ENCODE measurements at places on chromosomes 1 and 21.
A peak's percentile ranks its signal among the peaks of the same experiment; 100 is the strongest.

DNA sequence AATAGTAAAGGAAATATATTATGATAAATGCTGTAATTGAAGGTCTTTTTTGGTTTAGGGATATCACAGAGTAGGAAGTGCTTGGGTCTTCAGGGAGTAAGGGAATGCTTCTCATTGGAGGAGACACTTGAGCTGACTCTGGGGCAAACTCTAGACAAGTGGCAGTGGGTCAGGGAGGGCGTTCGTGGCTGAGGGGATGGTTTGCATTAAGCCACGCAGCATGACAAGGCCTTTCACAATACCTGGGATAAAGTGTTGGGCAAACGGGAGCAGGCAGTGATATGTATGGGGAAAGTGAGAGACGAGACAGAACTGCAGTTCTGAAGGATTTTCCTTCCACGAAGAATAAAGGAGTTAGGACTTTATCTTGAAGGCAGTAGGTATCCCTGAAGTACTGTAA lies 109.0 kb downstream of the PATJ start:
- no peak for DNase-seq

GRCh38 chr1:173478094-173478674 lies 1.0 kb downstream of the PRDX6 start:
- DNase-seq = no peak

DNA sequence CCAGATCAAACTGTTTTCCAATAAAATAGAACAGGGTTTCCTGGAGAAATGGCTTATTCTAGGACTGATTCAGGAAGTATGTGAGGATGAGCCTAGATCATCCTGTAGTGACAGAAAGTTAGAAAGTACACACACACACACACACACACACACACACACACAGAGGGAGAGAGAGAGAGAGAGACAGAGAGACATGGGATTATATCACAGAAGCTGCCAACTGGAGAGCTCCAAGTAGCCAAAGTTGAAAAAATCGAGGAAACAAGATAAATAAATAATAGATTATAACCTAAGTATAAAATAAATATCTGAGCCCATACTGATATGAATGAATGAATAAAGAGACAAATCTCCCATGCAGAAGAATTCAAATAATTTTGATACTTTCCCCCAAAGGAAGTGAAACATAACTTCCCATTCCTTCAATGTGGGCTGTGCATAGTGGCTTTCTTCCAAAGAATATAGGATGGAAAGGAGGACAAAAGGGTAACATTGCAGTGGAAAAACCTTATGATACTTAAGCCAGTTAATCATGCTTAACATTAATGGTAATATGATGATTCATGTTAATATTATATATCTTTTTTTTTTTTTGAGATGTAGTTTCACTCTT lies 171.6 kb downstream of the NTPCR start:
- DNase-seq = no peak

GRCh38 chr1:5637171-5637570 lies 355.1 kb downstream of the NPHP4 start:
- no peak for DNase-seq

- DNase-seq = no peak
Measured at GRCh38 chr1:94709891-94710581, 110.1 kb upstream of the SLC44A3 start.

DNA sequence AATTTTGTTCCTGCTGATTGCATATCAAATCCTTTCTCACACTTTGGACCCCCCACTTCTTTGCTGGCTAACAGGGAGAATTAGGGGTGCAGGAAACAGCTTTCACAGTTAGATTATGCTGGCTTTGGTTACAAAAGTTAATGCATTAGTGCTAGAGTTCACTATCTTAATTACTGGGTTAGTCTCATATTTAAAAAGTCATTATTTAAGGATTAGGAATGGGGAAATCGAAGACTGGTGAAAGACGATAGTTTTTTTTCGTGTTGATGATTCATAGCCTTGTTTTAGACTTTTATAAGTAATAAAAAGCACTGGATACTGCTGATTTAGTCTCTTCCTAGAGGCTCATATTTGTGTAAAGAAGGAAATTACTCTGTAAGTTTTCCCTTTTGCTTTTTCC lies 11.6 kb downstream of the ST6GALNAC3 start:
- DNase-seq = no peak

- no peak for DNase-seq
Measured at GRCh38 chr1:229781453-229781852, 155.4 kb downstream of the URB2 start.

DNA sequence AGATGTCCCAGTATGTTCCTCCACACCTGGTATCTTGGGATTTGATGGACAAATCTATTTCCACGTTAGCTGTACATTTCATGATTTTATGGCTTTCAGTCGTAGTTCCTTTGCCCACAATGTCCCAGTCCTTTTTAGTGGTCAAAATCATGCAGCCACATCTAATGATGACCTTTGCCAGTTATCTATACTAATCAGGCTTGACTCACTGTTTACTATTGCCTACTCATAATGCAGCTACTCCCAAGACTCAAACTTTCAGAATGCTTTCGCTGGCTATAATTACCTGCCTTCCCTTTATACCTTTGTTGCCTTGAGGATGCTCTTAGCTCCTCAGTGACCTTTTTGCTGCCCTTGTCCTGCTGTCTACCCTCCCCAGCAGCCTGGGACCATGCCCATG lies 6.4 kb downstream of the NOS1AP start:
- DNase-seq = no peak

- no peak for DNase-seq
Measured at GRCh38 chr21:43929217-43929971, 64.4 kb downstream of the AGPAT3 start.

DNA sequence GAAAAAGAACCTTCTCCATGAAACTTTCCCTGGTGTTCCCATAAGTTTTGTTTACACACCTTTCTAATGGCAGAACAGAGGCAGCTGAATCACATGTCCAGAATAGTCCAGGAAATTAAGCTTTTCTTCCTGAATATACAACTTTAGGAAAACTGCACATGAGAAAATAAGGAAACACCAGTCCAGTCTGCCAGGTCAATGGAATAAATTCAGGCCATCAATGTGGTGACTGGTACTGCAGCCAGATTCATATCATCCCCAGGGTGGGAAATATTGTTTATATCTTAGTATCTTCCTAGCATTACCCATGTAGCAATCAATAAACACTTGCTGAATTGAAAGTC lies 6.7 kb upstream of the FBXO28 start:
- DNase-seq = no peak

DNA sequence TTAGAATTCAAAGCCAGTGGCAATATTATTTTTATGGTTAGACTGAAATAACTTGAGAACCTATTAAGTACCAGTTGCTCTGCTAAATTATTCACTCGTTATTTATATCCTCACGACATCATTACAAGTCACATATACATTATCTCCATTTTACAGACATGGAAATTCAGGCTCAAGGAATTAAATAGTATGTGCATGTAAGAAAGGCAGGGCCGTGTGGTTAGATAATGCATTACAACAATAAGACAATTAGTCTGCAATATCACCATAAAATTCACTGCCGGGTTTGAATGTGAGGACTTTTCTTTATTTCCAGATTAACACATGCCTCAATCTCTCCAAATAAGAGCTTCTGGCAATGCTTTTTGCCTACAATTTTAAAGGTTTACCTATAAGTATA lies 523.4 kb downstream of the PTBP2 start:
- DNase-seq = no peak

DNA sequence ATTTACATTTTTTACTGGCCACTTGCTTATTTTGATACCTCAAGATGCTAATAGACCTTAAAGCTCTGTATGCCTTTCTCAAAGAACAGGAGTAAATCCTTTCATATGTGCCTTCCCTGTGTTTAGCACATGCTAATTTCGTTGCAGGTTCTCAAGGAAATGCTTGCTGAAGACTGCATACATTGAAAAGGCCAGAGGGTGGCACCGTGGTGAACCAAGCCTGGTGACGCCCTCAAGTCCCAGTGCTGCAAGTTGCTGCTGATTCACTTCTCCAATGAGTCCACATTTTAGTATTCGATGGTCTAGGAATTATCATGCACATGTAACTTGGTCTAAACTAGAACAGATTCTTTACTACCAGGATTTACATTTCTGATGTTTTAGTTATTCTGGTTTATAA lies 94.1 kb downstream of the CLDN17 start:
- DNase-seq = no peak

DNA sequence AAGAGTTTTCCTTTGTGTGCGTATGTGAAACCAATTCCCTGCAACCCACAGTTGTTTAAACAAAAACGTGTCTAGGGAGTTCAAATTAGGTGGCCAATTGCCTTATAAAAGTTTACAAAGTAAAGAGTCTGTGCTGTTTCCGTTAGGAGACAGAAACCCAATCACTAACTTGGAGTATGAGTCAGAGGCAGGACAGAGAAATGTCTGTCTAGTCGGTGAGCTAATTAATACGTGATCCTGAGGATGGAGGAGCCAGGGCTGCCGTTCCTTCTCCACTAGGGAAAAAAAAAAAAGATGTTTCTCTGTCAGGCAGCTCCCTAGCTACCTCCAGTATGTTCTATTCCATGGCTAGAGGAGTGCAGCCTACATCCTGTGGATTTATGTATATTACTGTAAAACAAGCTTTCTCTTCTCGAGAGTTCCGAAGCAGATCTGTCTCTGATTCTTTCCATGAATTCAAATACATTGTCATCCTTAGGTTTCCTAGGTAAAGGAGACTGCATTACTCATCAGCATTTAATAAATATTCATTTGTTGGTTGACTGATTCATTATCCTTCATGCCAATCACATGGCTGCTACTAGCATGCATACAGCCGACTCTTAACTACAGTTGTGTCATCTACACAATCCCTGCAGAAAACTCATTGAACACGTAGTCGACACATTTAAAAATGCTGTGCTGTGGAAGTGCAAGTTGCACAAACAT lies 430.6 kb downstream of the KIF26B start:
- no peak for DNase-seq

GRCh38 chr21:26140164-26140579 lies 30.4 kb downstream of the APP start:
- DNase-seq = no peak

GRCh38 chr1:216111842-216112241 lies 311.4 kb downstream of the USH2A start:
- DNase-seq = no peak

DNA sequence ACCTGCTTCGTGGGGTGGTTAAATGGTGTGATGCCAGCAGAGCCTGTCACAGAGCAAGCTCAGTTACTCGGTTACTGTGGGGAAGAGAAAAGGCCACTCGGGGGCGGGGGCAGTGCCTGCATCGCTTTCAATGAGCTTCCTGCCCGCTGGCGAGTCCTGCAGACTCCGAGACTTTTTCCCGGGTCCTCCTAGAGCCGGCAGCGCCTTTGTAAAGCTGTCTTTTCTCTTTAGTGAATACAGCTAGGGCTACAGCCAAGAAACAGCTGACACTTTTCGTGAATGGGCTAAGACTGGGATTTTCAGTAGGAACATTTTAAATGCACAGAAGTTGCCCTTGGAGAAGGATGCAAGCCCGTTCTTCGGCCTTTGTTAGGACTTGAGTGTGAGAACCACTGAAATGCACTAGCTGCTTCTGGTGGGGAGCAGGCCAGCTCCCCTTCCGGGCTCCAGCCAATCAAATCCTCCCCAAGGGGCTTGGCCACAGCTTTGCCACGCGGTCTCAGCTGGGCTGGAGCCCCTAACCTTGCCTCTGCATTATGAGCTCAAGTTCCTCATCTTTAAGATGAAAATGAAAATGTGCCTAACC lies 23.4 kb upstream of the EFHD2 start:
- no peak for DNase-seq

- DNase-seq = no peak
Measured at GRCh38 chr1:236289492-236290131, 7.9 kb upstream of the ERO1B start.

- peak; percentile 15 for DNase-seq
Measured at GRCh38 chr1:157490467-157491165, 61.7 kb downstream of the FCRL5 start.

- DNase-seq = no peak
Measured at GRCh38 chr1:114715952-114716303, 643 bp downstream of the NRAS start.

- DNase-seq = no peak
Measured at GRCh38 chr1:91750398-91750996, 135.5 kb downstream of the TGFBR3 start.

- no peak for DNase-seq
Measured at GRCh38 chr1:48793863-48794262, 17.2 kb upstream of the BEND5 start.

GRCh38 chr1:205983925-205984725 lies 19.1 kb downstream of the RAB7B start:
- DNase-seq = no peak

DNA sequence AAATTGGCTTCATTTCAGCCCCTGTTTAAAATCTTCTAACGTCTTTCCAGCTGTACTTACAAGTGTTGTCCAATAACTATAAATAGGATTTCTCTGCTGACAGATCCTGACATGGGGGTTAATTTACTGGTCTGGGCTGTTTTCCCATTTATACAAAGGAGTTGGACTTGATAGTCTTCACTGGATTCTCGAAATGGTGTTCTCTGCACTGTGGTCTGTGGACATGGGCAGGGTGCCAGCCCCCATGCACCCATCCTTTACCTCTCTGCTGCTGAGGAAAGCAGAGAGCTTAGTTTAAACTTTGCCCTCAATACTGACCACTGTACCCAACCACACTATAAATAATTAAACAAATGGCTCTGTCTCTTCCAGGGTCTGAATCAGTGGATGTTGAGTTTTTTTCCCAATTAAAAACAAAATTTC lies 5.2 kb downstream of the DIO1 start:
- DNase-seq = no peak

DNA sequence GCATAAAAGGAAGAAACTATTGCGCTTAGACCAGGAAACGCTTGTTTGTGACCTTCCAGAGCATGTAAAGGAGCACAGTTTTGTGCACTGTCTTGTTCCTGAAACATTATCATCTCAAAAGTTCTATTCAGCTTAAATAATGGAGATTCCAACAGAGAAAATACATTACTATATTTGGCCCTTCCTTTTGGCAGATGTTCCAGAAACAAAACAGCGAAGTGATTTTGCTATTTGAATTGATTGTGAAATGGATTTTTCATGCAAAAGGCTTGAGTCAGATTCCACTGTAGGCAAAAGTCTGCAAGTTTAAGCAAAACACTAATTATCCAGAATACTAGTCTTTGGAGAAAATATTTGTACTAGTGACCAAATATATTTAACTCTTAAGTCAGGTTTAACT lies 80.3 kb upstream of the PTBP2 start:
- DNase-seq = no peak

GRCh38 chr1:233600488-233600887 lies 13.4 kb upstream of the KCNK1 start:
- no peak for DNase-seq
